Stimulated activated CD4-positive, alpha-beta T cell treated with anti-CD3 and anti-CD28 coated beads, TNF-alpha, amount 100 ng/mL, for 48 hours (primary cell): ENCODE measurements at places on chromosomes 4 and X.

DNA sequence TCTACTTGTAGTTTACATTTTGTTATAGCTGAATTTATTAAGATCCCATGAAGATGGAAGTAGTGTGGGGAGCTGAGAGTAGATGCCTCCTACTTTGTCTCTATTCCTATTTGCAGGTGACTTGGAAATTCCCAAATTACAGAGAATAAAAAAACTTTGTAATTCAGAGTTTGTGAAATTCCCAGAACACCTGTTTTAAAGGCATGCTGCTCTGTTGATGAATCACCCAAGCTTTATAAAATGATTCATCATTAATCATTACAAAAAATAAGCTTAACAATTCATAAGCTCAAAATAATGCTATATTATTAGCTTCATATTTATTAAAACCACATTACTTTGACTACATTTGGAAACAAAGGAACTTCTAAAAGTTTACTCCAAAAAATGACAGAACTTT is 856.3 kb downstream of the RPA4 start:
- DNase-seq = no peak

DNA sequence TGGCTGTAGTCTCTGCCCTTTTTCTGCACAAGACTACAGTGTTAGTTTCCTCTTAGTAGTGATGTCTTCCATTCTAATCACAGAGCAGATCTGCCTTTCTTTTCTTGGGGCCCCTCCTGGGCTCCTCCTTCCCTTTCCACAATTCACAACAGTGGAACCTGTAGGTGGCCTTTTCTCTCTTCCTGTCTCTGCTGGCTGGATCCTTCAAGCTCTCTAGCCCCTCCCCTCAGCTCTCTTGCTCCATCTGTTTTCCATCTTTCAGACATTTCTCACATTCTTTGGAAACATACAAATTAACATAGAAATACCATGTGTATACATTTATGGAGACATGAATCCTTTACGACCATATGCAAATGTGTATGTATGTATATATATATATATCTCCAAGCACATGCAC is 304 bp upstream of the SPIN2A start:
- DNase-seq = no peak

DNA sequence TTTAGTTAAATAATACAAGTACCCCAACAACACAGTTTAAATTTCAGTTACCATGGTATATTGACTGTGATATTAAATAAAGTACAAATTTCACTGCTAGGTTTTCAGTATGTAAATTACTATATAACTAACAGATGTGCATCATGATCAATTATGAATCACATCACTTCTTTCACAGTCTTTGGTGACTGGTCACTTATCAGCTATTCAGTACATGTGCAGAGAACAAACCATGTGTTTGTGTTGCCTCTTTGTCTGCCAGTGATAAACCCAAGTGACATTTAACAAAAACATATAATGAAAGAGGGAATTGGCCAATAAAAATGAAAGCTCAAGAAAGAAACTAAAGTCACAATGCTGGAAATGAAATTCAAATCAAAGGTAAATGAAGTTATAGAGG is 249.3 kb downstream of the CHIC1 start:
- DNase-seq = no peak

GRCh38 chr4:168942985-168943384 is 67.1 kb downstream of the CBR4 start:
- no peak for DNase-seq

- no peak for DNase-seq
Observed at GRCh38 chrX:13123247-13123856, 78.9 kb upstream of the FAM9C start.

DNA sequence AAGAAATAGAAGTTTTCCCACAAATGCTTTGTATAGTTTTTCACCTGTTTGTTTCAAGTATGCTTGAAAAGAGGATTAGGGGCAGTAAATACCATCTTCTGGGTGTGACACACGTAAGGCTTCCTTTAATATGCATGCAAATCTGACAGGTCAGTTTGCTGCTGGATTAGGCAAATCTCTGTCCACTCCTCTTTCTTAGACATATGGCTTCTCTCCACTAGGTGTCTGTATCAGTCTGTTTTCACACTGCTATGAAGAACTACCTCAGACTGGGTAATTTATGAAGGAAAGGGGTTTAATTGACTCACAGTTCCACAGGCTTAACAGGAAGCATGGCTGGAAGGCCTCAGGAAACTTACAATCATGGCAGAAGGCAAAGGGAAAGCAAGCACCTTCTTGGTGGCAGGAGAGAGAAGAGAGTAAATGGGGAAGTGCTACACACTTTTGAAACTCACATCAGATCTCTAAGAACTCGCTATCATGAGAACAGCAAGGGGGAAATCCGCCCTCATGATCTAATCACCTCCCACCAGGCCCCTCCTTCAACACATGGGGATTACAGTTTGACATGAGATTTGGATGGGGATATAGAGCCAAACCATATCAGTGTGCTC is 66.9 kb downstream of the TAB3 start:
- no peak for DNase-seq

DNA sequence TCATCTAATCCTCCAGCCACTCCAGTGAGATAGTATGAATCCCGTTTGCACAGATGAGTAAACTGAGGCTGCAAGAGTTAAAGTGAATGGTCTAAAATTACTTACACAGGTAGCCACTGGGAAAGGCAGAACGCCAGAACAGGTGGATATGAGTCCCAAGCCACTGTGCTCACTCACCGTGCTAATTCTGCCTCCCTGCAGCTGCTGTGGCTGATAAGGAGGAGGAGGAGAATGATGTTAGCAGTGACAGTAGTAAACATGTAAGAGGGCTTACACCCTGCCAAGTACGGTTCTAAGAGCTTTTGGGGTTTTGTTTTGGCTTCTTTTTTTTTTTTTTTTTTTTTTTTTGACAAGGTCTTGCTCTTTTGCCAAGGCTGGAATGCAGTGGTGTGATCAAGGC is 90.5 kb upstream of the PRPS2 start:
- no peak for DNase-seq

DNA sequence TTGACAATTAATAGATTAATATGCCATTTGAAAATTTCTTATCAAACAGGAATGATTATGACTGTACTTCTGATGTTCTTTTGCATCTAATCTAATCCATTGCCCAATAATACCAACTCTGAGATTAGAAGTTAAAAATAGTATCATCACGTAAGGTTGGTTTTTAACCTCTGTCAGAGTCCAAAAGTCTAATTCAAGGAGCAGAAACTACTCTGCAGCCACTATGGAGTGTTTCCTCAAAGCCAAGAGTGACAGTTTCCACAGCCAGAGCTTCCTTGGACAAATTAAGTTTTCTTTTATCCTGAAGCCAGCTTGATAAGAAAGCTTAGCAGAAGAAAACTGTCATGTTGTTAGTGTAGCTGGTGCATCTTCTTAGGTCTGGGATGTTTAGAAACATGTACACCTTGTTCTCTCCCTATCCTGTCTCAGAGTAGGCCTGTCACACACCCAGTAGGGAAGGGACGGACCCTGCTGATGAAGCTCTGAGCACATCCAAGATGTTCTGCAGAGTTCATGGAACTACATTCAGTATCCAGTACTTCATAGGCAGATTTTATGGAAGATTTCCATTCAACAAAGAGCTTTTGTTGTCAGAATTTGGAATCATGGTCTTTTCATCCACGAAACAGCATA is 20.4 kb upstream of the PI4K2B start:
- DNase-seq = no peak

DNA sequence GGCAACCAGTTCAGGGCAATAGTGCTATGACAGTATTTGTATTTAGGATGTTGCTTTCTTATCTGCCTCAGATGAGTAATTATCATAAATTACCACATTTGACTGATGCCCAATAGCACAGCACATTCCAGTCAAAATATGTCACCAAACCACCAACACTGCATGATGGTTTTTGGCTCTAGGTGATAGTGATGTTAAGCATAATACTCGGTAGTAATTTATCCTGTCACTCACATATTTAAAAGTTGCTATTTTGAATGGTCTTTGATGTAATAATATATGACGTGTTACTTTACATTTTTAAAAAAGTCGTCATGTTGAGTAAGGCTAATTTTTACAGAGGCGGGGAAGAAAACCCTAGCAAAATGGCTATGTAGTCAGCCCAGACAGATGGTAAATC is 42.5 kb downstream of the UNC5C start:
- no peak for DNase-seq

DNA sequence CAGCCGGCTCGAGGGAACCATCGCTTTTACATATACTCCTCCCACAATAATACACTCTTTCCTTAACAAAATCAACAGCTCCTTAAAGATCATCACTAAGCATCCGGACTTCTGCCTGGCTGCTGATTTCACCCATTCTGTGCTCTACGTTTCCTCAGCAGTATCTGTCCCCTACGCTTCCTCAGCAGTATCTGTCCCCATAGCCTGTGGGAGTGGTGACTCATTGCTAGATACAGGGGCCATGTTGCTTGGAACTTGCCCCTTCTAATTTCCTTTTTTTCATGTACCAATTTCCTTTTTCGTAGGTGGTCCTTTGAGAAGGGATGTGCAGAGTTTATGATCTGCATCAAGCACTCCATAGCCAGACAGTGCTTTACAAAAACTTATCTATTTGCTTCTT is 18.6 kb downstream of the MAP3K15 start:
- no peak for DNase-seq

DNA sequence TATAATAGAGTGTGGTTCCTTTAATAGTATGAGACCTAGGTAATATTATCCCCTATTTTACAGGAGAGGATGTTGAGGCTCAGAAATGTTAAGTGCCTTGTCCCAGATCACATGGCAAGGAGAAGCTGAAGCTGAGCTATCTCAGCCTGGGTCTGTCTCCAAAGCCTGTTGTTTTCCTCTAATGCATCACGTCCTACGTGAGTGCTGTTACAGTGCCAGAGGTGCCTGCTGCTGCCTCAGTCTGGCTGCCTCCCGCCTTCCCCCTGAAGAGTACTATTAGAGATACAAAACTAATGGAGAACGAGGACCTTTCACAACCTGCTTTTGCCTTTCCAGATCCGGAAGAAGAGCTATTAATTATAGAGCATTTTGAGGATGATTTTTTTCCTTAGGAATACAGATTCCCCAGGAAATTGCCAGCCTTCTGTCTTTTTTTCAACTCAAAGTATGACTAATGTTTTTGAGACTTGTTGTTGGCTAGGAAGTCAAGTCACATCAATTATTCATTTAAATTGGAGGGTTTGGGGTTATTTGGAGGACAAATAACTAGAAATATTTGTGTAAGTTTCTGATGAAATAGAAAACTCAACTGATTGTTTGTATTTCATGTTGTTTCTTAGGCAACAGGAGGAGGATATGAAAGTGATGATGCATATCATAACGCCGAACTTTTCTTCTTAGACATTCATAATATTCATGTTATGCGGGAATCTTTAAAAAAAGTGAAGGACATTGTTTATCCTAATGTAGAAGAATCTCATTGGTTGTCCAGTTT is 43.9 kb upstream of the MTMR1 start:
- DNase-seq = no peak

DNA sequence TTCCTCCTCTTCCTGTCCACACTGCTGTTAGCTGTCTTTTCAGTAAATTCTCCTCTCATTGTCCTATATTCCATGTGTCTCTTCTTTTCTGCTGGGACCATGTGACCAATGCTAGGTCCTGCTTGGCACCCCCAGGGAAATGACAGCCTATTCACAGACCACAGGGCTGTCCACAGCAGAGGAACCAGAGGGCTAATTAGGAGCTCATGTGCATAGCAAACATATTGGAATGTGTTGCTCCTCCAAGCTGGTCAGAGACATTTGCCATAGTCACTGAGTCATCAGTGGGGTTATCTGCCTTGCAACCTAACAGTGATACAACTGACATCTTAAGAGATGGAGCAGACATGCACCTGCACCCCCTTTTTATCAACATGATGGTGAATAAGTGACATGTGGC is 67.9 kb upstream of the PUDP start:
- no peak for DNase-seq
